ENCODE measurements at places on chromosomes 5 and 9.

- peak; percentile 81 for DNase-seq
Observed at GRCh38 chr5:132296412-132297016, 2.3 kb downstream of the SLC22A4 start.

DNA sequence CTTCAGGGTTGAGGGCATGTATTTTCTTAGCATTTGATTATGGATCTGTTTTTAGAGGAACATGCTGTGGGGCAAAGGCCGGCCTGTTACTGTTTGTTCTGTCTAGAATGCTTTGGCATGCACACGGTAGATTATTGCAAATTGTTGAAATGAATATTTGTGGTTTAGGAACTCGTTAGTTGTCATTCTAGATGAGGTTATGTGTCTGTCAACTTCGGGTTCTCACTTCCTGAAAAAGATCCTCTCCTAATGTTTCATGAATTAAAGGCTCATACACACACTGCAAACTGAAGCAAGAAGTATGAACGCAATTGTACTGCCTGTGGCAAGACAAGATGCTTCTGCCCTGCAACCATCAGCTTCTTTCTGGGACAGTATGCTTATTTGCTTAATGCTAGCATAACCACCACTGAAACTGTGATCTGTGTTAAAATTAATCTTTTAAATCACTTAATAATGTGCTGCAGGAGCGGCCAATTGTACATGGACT, 99.6 kb downstream of the BASP1 start:
- DNase-seq = peak; percentile 45

DNA sequence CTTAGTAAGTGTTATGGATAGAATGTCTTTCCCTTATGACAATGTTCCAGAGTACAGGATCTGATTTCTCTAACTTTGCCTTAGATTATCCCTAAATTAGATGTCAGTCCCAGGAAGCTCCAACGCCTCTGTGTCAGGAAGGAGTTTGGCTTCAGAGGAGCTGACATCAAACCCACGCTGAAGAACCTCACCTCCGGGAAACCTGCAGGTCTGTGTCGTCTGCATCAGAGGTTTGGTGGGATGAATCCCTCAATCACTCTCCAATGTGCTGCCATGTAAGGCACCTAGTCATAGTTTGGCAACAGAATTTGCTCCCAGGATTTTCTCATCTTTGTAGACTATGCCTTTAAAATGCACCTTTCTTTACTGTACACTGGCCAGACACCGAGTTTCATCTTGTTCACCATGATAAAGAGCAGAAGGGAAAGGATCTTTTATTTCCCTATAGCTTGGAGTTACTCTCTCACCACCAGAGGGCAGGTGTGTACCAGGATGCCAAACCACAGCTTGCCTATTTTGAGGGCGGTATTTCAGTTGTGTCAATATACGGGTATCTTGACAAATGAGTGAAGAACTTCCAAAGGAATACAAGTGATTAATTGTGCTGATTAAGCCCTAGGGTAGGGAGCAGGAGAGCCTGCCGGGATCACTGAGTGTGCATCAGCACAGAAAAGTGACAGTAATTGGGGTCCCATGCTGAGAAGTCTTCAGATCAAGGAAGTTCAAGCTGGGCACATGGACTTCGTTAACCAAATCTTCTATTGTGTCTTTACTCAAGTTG, 23.4 kb downstream of the MINAR2 start:
- DNase-seq = peak; percentile 68

GRCh38 chr9:38012767-38013450, 56.1 kb downstream of the SHB start:
- DNase-seq = no peak

GRCh38 chr5:89826938-89827337, 582.6 kb downstream of the CETN3 start:
- DNase-seq = no peak

GRCh38 chr9:121593066-121593465, 58.4 kb upstream of the DAB2IP start:
- DNase-seq = no peak

- peak; percentile 27 for DNase-seq
Observed at GRCh38 chr5:56900395-56900794, 9.0 kb upstream of the SETD9 start.

DNA sequence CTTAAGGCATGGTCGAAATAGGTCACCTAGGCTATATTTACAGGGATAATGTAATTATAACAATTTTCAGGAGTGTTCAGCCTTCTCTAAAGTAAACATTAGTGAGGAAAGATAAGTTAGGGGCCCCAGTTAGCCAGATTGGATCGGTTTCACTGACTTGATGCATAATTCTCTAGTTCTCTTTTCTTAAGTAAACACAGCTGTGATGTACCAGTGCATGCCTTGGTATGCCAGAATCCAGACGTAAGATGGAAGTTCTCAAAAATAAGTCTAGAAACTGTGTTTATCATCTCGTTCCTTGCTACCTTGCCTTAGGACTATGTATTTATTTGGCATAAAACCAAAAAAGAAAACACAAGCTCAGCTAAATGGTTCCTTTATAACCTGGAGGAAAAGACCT, 442.2 kb upstream of the CLINT1 start:
- no peak for DNase-seq

- no peak for DNase-seq
Observed at GRCh38 chr9:109149722-109150121, 17.3 kb downstream of the FRRS1L start.

- no peak for DNase-seq
Observed at GRCh38 chr5:149246906-149247305, 24.8 kb upstream of the AFAP1L1 start.

DNA sequence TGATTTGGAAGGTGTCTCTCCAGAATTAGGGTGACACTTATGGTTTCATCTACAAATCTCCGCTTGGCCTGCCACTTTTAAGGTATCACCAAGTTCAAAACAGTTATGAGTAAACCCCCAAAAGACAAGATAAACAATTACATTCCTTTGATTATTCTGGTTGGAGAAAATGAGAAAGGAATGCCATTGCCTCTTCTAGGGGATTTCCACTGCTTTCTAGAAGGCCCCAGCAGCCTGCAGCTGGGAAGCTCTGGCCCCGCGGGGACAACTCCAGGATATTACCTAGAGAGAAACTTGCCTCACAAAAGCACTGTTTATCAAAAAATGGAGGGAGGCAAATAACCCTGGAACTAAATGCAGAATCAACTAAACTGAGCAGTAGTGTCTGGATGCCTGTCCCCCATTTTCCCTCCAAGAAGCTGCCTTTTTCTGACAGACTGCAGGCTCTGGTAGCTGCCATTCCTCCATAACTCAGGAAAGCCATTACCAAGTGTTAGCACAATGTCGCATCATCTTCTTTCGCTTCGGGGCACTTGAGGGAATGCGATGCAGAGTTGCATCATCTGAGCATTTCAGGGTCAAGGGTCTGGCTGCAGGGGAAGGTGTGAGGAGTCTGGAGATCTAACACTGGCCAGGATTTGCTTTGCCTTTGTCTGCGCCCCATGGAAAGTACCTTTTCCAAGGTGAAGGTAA, 71.5 kb upstream of the PLPP6 start:
- peak; percentile 47 for DNase-seq

DNA sequence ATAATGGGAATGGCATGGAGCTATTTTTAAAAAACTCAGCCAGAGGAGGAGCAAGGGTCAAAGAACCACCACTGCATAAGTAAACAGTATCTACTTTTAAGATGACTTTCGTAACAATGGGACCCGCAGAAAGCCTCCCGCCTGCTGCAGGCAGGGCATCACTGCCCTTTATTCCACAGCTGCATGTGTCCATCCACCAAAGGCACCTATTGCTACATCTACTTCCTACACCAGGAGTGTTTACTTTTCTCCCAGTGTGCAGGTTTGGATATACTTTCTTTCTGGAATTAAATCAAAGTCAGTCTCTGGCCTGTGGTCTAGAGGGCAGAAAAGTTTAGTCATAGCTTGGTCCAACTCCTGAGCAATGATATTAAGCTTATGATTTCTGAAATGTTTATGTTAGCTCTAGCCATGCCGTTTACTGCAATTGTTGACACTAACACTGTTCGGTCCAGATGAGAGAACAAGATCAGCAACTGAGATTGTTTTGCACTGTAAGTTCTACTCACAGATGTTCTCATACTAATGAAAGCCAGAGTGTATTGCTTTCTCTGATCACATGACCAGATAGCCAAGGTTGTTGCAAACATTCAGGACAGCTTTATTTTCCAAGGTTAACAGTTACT, 391.5 kb downstream of the FGF10 start:
- DNase-seq = peak; percentile 19

DNA sequence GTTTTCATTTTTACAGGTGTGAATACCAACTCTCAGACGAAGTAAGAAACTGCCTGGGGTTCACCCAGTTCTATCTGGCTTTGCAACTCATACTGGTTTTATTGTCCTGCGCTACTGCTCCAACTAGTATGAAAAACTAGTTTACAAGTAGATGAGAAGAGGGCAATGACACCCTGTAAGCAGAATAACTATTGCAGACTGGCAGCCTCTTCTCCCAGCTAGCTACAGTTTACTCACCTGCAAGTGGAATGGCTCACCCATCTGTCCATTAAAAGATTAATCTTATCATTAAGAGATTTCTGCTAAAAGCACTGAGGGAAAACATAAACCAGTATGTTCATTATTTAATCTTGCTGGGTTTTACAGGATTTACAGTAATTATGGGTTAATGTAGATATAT, 113.4 kb downstream of the FRMD3 start:
- no peak for DNase-seq

DNA sequence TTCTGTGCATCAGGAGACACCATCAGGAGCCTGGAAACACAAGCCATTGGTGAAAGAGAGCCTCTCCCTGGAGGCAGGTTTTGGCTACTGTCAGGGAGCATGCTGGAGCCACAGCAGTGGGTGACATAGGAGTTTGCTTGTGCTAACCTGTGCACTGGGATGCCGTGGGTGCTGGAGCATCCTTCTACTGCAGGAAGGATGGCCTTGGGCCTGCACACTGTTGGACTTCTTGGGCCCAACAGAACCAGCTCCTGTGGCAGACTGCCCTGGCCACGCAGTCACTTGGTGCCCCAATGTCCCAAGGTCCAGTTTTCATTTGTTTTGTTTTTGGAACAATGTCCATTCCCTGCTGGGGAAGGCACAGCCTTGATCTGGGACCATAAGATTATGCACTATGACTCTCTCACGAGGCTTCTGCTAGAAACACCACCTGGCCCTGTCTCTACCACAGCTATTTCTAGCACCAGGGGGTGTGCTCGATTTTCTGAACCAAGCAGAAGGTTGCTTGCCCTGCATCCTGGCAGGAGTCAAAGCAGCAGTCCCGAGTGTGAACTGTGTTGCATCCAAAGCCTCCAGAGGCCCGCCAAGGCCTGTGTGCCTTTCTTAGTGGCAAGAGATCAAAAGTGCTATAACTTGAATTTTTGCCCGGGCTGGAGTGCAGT, 5.5 kb upstream of the LTC4S start:
- no peak for DNase-seq

GRCh38 chr5:180008433-180008832, 63.1 kb downstream of the RNF130 start:
- DNase-seq = no peak

GRCh38 chr9:69471433-69471832, 146.4 kb downstream of the ENTREP1 start:
- DNase-seq = peak; percentile 67

DNA sequence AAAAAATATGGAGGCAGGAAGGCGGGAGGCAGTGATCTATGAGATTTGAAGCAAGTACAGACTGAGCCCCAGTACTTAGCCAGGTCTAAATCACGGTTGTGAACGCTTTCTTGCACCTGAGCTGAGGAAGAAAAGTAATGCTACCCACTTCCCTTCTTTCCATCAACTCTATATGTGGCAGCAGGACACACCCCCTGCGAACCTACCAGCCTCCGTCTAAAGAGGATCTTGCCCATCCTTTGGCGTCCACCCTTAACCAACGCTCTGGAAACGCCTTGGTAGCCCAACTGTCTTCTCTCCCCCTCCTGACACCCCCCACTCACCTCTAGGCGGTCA, 545 bp downstream of the HMGCS1 start:
- no peak for DNase-seq

- no peak for DNase-seq
Observed at GRCh38 chr5:58496488-58496887, 5.3 kb downstream of the GAPT start.

DNA sequence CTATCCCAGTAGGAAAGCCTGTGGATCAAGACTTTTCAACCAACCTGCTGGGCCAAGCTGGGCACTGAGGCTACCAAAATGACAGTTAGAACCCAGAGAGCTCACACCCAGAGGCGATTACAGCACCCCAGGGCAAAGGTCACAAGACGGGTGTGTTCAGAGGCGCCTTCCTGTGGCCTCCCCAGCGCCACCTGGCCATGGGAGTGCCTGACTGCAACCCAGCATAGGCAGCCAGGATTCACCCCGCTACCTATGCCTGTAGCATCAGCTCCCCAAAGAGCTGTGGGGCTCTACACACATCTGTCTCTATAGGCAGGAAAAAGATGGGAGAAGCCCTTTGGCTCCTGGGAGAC, 33.5 kb downstream of the PDGFRB start:
- DNase-seq = no peak

DNA sequence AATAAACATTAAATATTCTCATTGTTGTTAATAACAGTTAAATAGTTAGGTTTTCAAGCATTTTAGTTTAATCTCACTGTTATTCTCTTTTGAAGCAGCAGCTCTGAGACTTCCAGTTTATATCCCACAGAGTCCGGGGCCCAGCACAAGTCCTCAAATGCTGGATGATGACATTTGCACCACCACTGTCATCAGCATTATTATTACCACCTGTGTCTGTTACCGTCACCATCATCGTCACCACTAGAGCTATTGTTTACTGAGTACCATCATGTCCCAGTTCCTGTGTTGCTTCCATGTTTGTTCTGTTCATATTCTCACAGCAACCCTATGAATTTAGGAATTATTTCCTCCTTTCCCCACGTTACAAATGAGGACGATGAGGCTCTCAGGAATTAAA, 169.2 kb upstream of the NR3C1 start:
- no peak for DNase-seq

- DNase-seq = peak; percentile 68
Observed at GRCh38 chr5:115557667-115558387, 13.3 kb upstream of the FEM1C start.

GRCh38 chr5:68457285-68457684, 241.7 kb downstream of the PIK3R1 start:
- DNase-seq = no peak

- peak; percentile 89 for DNase-seq
Observed at GRCh38 chr9:129968690-129969485, 74.1 kb downstream of the FNBP1 start.

DNA sequence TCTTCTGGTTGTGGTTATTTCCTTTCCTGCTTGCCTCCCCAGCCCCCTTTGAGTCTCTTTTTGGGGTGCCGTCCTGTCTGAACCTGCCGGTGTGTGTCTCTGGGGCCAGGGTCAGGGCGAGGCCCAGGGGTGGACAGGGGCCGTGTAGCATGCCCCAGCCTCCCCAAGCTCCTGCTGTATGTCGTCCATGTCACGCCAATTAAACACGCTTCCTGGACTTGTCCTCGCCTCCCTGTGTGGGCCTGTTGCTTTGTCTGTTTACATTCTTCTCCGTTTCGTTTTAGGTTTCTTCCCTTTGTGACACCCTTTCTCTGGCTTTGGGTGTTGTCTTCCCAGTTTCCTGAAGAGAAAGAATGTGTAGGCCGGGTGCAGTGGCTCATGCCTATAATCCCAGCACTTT, 28.5 kb upstream of the HMCN2 start:
- no peak for DNase-seq

GRCh38 chr9:114869845-114870244, 60.5 kb downstream of the TNFSF8 start:
- DNase-seq = no peak

Measured in cardiac fibroblast (primary cell).